ENCODE measurements at places on chromosomes 4 and X.

GRCh38 chr4:6245246-6246169 is 24.1 kb upstream of the WFS1 start:
- no peak for DNase-seq

DNA sequence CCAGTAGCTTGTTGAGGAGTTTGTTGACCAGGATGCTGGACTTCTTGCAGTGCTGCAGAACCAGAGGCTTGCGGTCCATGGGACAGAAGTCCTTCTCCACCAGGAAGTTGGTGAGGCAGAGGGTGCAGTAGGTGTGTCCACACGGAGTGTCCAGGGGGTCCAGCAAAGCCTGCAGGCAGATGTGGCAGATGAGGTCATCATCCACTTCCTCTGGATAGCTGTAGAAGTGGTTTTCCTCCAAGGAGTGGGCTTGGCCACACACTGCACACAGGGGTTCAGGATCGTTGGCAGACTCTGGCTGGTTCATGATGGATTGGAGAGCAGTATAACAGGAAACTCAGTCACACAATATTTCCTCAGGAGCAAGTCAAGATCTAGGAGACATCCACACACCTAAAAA is 17.6 kb downstream of the LNX1 start:
- no peak for DNase-seq

DNA sequence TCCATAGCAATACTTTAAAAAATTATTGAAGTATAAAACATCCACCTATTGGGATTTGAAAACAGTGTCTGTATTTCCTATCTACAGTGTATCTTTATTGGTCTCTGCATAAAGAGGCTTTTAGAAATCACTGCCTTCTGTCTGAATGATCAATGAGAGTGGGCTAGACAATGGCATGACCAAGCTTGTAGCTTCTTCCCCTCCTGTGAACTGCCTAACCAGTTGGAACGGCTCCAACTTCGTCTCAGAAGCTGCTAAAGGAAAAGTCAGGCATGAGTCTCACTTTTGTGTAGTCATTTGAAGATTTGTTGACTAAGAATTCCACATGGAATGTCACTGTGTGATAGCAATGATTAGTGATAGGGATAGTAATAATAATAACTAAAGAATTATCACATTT is 64.2 kb downstream of the INTS12 start:
- DNase-seq = no peak

DNA sequence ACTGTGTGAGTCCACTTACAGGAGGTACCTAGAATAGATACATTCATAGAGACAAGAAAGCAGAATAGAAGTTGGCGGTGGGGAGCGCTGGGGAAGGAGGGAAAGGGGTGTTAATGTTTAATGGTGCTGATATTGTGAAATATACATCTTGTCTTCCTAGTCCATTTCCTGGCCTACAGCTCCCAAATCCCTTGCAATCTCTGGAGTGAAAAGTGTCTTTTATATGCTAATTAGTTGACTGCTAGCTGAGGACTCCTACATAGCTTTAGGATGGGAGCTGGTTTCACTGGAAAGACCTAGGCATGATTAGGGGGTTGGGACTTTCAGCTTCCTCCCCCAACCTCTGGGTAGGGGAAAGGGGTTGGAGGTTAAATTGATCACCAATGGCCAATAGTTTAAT is 36.0 kb downstream of the FUNDC1 start:
- no peak for DNase-seq

DNA sequence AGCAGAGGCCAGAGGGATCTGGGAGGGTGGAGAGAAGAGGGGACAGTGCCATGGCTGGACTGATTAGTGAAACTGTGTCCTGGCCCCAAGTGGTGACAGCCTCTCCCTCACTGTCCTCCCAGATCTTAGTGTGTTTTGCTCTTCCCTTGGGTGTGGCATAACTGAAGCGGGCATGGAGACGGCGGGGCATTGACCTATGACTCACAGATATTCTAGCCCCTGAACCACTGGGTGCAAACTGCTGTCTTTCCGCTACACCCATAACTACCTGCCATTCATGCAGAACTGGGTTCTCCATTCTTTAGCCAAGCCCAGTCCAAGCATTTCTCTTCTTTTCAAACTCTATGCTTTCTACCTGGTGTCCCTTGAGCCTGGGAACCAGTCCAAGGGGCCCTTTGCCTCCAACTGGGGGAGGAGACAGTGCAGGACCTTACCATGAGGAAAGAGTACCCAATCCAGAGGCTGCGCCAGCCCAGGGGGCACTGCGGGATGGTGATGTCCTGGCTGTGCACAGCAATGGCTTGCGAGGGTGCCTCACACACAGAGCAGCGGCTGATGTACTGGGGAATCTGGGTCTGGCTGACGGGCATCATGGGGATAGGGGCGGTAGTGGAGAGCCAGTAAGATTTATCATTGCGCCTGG is 67.6 kb downstream of the ATG4A start:
- no peak for DNase-seq

DNA sequence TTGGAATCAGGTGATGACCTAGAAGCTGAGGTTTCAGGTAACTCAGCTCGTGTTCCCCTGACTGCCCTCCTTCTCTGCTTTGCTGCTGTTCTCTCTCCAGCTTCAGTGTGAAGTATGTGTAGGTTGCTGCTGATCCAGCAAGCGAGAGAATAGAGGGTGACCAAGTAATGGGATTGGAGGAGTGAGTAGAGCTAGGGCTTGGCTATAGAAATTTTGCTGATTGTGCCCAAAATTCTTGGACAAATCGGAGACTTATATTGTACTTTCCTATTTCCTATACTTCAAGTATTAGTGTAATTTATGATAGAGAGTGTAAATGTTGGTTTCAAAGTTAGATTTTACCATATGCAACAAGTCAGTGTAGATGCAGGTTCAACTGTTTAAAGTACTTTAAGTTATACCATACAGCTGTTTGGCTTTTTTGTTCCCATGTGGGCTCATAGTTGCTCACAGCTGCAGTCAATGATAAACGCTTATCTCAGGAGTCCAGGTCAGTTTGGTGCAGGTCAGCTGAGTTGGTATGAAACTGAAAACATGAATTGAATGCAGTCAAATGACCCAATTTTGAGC is 48.0 kb downstream of the RAPGEF2 start:
- no peak for DNase-seq

- DNase-seq = no peak
These were observed 111.8 kb downstream of the APBB2 start for GRCh38 chr4:41102414-41103092.

- DNase-seq = no peak
These were observed 132.3 kb upstream of the PTCHD1 start for GRCh38 chrX:23202326-23202725.

- peak; percentile 95 for DNase-seq
These were observed at the start of gene CXXC4 for GRCh38 chr4:104494822-104495559. Gene CXXC4 (minus strand): TSS chr4:104494894. CDS start chr4:104491802, 3,092 bp downstream.

DNA sequence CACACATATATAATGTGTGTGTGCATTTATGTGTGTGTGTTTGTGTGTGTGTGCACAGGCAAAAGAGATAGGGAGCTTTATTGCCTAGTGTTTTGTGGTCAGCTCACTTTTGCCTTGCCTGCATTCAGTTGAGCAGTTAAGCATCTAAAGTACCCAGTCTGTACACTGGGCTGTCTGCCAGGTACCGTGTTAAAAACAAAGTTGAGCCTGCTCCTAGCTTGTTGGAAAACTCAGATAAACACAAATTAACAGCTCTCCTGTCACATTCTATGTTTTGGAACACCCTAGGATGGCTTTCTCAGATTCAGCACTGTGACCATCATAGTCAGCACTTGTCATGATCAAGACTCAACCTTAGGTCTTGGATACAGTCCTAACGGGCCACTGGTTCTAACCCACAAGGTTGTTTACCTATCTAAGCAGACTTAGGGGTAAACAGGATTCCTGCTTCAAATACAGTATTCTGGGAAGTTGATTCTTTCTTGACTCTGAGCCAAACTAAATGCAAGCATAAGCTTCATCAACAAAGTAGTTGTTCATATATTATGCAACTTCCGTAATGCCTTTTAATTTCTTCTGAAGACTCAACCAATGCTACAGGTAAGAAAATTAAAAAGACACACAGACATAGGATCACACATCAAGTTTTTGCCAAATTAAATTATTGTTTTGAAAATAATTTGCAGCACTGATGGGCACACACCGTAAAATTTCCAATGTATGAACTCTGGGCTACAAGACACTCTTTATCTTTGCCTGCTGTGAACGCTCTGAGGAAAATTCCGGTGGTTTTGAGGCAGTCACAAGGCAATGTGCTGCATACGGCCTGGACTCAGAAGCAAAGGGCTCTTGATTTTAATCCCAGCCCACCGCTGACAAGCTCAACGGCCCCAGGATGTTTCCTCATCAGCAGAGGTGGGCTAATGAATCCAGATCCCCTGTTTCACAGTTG is 11.3 kb upstream of the CD99 start:
- no peak for DNase-seq

- no peak for DNase-seq
These were observed 36.9 kb upstream of the ADAD1 start for GRCh38 chr4:122341886-122342285.

DNA sequence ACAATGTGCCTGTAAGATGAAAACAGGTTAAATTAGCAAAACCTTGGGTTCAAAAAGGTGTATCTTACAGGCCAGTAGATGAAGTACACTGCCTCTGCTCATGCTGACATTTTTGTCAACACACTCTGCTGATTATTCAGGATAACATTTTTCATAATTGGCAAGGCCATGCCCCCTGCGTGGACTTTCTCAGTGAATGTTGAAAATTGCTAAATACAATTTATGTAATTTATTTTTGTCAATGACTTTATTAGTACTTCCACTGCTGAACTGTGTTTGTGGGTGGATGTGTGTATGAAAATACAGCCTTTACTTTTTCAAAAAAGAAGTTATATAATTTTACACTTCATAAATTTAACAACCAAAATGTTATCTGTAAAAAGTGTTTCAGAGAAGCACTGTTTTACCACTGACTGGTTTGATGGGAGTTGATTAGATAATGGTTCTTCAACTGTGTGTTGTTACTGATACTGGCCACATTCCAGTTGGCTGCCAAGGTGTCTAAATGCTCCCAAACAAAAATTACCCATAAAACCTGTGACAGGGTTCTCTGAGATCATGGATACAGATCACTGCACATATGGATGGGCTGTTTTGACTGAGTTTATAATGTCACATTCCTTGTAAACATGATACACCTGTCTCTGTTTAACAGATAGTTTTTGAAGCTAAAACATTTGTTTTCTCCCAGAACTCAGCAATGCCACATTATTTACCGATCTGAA is 151.9 kb upstream of the SLC7A11 start:
- no peak for DNase-seq

DNA sequence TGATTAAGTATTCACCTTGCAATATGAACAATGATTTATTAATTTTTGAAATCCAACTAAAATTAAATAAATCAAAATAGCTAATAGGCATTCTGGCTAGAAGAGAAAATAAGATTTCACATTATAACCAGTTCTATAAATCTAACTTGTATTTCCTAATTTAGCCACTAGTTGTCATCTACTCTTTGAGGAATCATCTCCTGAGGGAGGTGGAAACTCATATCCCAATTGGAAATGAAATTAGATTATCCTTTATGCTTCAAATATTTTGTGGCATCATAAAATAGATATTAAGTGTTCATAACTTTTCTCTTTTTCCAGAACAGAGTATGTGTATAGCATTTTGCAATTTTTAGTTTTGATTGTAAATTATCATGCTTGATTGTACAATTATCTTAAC is 558.5 kb upstream of the DIAPH2 start:
- DNase-seq = no peak

- no peak for DNase-seq
These were observed 103.1 kb downstream of the IL1RAPL2 start for GRCh38 chrX:104669063-104669462.

DNA sequence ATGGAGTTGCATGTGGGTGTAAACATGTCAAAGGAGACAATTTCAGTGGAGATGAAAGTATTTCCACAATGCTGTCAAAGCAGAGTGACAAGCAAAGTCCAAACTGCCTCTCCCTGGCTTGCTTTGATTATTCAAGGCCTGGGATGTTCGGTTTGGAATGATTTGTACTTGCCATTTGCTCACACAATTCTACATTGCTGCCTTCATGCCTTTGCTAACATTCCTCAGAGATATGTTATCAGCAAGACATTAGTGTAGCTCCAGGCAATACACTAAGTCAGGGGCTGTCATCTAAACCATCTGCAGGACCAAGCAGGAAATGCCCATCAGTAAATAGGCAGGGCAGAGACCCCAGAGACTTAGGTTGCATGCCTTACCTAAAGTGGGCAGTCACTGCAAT is 79.6 kb upstream of the C1QTNF7 start:
- DNase-seq = no peak

- DNase-seq = peak; percentile 71
These were observed 84.1 kb downstream of the SLC16A2 start for GRCh38 chrX:74505437-74505836.

DNA sequence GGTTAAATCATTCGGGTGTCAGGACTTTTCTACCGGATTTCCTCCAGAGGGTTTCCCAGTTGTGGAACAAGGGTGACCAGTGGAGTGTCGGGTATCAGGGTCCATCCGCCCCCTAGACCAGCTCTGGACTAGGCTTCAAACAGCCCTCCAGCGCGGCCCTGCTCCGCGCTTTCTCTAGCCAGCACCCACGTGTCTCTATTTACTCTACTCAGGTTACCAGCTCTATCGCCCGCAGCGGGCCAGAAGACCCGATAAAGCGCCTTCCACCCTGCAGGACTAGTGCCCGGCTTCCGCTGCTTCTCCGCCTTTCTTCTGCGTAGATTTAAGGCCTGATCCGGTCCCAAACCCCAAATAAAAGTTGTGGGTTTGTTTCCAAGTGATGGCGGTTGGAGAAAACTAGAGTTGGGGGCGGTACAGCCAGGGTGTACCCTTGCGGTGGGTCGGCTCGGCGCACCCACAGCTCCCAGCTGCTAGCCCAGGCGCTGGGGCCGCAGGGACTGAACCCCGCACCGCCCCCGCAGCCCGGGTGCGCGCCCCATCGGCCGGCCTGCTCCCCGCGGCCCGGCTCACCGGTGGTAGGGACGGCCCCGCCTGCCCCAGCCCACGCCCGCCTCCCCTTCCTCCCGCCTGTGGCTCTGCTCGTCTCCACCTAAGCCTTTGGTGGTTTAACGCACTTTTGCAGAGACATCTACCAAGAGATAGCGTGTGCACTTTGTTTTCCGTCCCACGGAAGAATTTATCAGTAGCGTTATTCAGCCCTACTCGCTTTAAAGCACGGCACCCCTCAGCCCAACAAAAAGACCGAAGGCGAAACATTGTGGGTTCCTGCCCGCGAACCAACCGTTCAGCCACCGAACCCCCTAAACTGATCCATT is 2.1 kb downstream of the LEF1 start:
- peak; percentile 43 for DNase-seq

GRCh38 chr4:23888421-23889319 is 1.2 kb downstream of the PPARGC1A start:
- DNase-seq = no peak

GRCh38 chrX:38426785-38427184 is 74.4 kb downstream of the OTC start:
- DNase-seq = no peak

DNA sequence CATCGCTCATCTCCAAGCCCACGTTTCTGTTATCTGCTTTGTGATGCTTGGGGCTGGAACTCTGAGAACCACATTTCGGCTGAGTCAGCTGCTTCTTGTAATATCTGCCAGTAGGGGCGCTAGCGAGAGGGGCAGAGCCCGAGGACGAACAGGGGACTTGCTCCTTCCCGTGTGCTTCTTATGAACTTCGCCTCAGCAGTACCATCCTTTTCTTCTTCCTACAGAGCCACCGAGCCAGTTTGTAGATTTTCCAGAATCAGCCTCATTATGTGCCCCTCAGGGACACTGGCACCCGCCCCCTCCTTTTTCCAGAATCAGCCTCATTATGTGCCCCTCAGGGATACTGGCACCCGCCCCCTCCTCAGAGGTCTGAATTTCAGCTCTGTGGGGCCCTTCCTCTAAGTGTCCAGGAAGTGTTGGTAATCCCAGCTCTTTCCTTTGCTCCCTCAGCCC is 441.7 kb upstream of the RASGEF1B start:
- DNase-seq = peak; percentile 54

Data from WERI-Rb-1 (cell line).